Activated naive CD8-positive, alpha-beta T cell treated with anti-CD3 and anti-CD28 coated beads, Interleukin-2, amount 10 ng/mL, durations not matched to agents 7 days and 5 days (primary cell): ENCODE measurements at places on chromosomes 12 and 14.

GRCh38 chr12:18595412-18595811 is 142.4 kb downstream of the PLCZ1 start:
- no peak for DNase-seq

DNA sequence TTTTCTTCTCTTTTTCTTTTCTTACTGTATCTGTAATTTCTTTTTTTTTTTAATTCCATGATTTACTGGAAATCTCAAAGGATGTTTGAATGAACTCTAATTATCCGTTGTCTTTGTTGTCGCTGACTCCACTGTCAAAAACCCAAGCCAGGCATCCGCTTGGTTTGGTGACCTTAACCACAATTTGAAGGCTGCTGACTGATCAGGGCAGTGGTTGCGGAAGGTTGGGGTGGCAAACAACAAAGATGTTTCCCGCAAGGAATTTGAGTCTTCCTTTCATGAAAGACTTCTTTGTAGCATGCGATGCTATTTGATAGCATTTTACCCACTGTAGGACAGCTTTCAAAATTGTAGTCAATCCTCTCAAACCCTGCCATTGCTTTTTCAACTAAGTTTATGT is 1013.8 kb downstream of the DIO2 start:
- no peak for DNase-seq

- no peak for DNase-seq
Measured at GRCh38 chr14:42628602-42629001, 1021.9 kb downstream of the LRFN5 start.

- DNase-seq = no peak
Measured at GRCh38 chr12:87991483-87991882, 37.7 kb downstream of the C12orf50 start.

GRCh38 chr14:64856529-64857445 is 22.9 kb downstream of the SPTB start:
- no peak for DNase-seq

DNA sequence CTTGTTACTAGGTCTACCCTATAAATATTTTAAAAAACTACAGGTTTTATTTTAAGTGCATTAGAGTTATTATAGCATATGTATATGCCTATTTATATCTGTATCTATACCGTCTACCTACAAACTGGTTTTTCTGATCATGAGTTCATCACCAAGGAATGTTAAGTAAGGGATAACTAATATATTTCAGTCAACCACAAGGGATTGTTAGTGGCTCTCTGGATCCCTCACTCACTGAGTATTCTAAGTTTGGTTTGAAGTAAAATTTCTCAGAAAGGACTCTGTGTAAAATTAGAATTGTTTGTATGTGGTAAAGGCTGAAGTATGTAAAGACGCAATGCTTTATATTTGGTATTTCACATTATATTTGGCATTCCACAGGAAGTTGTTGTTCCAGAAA is 4.8 kb downstream of the EPYC start:
- DNase-seq = no peak

DNA sequence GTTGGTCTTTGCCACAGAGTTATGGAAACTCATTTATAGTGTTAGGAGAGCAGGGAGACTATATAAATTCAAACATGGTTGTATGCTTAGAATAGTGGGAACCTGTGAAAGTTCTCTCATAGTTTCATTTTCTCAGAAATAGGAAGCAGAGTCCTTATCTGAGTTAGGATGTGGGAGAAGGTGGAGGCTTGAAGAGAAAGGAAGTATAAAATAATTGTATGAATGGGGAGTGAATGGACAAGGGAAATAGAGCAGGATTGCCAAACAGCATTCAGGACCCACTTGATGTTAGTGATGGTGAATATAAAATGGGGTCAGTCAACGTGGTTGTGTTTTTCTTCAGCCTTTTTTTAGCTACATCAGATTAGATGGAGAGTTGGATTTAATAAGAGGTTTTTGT is 34.0 kb upstream of the TPH2 start:
- DNase-seq = no peak

- DNase-seq = no peak
Measured at GRCh38 chr12:32034045-32034444, 72.6 kb upstream of the BICD1 start.

DNA sequence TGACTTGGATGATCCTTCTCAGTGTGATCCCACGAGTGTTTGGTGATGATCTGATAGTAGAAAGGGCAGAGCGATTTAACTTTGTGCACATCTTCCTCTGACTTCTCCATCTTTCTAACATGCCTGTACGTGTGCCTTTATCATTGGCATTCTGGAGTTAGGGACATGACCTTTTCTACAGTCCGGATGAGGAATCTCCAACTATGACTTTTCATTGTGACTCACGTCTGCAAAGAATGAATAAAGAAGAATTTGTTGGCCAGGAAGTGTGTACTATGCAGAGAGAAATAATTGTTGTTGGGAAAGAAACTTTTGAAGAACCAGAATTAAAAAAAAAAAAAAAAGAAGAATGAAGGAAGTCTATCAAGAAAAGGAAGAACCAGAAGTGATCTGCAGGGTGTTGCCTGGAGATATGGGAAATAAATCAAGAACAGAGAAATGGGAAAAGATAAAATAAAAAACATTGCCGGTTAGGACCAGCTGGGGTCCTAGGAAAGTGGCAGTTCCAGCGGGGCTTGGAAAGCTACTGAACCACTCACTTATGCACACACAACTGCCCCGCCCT is 25.3 kb downstream of the PPFIBP1 start:
- no peak for DNase-seq

- DNase-seq = no peak
Measured at GRCh38 chr14:81211844-81212243, 8.9 kb downstream of the GTF2A1 start.

DNA sequence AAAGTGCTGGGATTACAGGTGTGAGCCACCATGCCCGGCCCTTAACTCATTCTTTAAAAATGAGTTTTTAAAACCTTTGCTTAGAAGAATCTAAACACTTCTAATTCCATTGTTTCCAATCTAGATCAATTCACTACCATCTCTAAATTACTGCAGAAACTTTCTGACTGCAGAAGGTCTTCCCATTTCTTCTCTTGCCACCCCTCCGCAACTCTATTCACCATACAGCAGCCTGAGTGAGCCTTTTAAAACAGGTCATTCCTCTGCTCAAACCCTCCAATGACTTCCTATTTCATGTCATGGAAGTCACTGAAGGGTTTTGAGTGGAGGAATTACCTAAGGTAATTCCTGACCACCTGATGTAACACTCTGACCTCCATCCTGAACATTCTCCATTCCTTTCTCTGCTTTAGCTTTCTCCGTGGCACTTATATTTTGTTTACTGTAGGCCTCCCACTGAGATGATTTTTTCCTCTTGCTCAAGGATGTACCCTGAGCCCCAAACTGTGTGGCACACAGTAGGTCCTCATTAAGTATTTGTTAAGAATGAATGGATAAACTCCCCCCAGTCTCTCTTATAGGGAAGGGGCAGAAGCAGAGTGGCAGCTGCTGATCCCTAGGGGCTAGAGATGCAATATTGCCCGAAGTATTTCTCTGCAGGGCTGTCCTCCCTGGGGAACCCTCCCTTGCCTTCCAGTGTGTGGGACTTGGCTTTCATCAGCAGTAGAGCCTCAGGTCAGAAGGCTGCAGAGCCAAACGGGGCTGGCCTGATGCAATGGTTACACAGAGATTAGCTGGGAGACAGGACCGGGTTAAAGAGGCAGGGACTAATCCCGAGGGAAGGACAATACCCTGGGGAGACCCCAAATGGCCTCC is 1.2 kb downstream of the DDIT3 start:
- no peak for DNase-seq

DNA sequence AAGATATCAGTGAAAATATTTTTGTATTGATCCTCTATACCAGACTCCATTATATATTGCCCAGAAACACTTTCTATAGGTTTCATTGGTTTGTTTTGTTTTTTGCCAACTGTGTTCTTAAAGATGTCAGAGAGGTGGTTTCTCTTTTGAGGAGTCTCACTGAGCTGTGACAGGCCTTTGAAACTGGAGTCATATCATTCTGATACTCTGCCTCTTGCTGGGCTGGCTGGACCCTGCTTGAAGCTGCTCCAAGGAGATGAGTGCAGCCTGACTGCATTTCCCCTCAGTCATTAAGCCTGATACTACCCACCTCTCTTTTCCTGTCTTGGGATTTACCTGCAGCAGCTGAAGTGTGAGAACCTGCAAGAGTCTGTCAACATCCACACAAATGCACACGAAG is 16.4 kb upstream of the TAS2R30 start:
- DNase-seq = no peak

- no peak for DNase-seq
Measured at GRCh38 chr14:69479696-69480095, 4.8 kb upstream of the PLEKHD1 start.

- DNase-seq = no peak
Measured at GRCh38 chr14:58770491-58770982, 132.8 kb downstream of the DACT1 start.

GRCh38 chr14:81123811-81124210 is 96.9 kb downstream of the GTF2A1 start:
- no peak for DNase-seq

DNA sequence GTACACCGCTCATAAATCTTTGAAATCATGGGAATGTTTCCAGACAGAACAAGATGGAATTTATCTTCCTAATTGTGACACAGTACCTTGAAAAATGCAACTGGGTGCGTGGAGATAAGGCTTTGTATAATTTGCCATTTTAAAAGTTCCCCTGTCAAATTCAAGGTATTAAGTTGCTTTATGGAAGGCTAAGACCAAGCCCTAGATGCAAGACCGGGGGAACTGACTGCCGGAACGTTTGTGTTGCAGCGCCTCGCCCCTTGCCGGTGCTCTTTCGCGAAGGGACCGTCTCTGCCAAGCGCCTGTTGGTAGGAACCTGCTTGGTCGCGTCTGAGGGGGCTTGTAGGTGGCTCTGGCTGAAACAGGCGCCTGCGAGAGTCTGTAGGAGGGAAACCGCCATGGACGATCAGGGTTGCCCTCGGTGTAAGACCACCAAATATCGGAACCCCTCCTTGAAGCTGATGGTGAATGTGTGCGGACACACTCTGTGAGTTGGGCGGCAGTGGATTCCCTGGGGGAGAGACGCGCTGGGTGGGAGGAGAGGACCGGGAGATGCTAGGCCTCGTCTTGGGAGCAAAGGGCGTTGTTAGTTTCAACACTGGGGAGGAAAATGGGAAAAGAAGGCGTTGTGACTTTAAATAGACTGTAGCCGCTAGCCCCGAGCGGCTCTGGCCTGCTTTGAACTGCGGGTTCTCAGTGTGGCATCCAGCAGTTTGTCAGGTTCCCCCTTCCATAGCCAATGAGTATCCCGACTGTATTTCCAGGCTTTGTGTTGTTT is at the start of gene MNAT1:
Gene MNAT1, plus strand, starts transcription at position 297 of the 778 bp plus-strand sequence. Its CDS starts 102 bp downstream, at position 399.
- peak; percentile 83 for DNase-seq

GRCh38 chr12:94092516-94093241 is 55.7 kb upstream of the PLXNC1 start:
- no peak for DNase-seq

- no peak for DNase-seq
Measured at GRCh38 chr12:106192659-106193393, 54.1 kb upstream of the NUAK1 start.

- DNase-seq = no peak
Measured at GRCh38 chr14:103930051-103930604, 1.9 kb downstream of the TDRD9 start.

DNA sequence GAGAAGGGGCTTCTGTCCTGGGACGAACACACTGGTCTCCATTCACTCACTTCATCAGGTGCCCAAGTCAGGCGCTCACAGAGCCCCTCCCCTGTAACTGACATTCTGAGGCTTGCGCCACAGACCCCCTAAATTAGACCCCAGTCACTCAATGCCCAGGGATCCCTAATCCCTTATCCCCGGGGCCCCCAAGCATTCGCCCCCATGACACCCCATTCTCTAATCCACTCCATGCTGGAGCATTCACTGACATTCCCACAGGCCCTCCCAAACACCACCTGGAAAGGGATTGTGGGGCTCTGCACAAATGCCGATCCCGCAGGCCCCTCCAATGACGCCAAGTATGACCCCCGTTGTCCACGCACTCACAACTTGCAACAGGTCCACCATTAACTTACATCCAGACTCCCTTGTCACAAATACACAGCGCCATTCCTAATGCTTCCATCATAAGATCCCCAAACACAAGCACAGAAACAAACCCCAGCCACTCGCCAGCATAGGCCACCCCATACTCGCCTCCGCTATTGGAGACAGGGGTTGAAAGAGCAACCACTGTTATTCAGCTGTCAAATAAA is 1.5 kb downstream of the ZNF605 start:
- DNase-seq = no peak

DNA sequence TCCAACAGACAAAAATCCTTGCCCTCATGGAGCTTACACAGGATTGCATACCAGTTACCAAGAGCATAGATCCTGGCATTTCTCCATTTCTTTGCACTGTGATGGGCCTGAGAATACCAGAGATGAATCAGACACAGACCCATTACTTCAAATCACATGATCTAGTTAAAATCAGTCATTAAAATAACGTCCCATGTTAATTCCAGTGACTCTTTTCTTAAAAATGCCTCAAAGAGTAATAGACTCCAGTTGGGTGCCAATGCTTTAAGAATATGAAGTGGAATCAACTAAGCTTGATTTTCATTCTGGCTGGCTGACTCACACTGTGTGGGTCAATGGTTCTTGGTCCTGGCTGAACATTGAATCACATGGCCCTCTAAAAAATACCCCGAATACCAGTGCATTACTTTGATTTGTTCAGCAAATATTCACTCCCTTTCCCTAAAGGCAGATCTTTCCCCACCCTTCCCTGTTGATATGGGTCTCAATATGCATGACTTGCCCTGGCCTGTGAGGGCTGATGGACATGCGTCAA is 11.0 kb downstream of the ASB2 start:
- DNase-seq = no peak

DNA sequence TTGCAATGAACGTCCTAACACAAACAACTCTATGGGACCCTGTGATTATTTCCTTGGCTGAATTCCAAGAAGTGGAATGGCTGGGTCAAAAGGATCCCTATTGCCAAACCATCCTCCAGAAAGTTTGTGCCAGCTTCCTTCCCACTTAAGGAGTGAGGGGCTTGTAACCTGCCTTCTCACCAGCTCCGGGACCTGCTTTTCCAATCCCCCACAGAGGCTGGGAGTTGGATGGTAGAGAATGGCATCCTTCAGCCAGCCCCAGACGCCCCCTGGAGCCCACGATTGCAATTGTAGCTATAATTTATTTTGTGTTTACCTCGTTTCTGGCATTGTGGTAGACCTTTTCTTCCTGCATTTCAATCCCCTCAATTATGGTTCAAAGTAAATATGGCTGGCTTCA is 9.7 kb upstream of the ZDHHC22 start:
- DNase-seq = no peak

DNA sequence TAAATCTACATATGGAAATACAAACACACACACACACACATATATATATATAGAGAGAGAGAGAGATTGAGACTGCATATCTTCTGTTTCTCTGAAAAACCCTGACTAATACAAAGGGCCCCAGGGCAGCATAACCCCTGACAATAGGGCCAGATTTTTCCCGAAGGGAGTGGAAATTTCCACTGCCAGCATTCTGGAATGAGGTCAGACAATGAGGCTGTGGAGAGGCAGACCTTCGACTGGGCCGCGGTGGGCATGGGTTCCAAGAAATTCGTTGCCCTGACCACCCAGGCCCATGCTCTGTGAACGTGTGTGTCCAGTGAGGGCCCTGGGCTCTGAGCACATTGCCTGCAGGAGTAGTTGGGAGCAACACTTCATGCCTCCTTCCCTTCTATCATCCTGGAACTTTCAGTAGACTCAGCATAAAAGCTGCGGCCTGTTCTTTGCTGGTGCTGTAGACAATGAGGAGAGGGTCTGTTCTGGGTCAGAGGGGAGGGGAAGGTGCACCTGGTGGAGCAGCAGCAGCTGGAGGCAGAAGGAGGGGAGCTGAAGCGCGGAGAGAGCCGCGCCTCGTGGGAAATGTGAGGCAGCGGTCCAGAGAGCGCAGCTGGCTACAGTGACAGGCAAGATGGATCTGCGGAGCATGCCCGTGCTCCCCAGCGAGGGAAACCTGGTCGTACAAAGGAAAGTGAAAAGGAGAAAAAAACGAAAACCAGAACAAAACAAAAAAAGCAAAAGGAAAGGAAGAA is 25.6 kb upstream of the CCDC60 start:
- DNase-seq = no peak
